ENCODE measurements at places on chromosomes 5 and 9. TPM values are rescaled to one million over a fixed set of nuclear protein-coding genes. Genes with fewer than 3 reads are reported as not detected.
A peak's percentile ranks its signal among the peaks of the same experiment; 100 is the strongest.

The NUDT12 gene
- 14.1 TPM for total RNA-seq

The TAF11L11 gene
- not detected for total RNA-seq

- peaks cover 2% of the 10 kb centered on the region for H3K27me3 ChIP-seq
- H3K36me3 ChIP-seq: no peaks in the 10 kb centered on the region
- no peak for DNase-seq
- H3K27ac ChIP-seq: no peak overlapping the region
- H3K4me3 ChIP-seq: no peak overlapping the region
- H3K4me1 ChIP-seq: no peaks in the 10 kb centered on the region
Observed at GRCh38 chr9:18002718-18003438, 424.0 kb downstream of the SH3GL2 start.

DNA sequence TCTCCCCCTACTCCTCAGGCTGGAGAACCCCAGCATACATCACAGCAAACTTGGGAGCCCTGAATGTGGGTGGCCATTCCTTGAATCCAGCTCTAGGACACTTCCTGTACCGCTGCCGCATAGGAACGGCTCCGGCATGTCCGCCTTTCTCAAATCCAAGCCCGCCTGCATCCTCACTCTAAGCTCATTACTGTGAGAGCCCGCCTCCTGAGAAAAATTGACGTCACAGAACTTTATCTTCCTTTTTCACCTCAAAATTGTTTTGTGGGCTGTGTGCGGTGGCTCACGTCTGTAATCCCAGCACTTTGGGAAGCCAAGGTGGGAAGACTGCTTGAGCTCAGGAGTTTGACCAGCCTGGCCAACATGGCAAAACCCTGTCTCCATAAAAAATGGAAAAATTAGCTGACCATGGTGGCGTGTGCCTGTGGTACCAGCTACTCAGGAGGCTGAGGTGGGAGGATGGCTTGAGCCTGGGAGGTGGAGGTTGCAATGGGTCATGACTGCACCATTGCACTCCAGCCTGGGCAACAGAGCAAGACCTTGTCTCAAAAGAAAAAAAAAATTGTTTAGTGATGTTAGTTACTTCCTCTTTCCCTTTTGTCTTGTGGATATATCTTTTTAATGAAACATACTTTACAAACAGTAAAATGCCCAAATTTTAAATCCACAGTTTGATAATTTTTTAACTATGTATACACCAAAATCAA is 22.8 kb downstream of the RNF44 start:
- H3K27ac ChIP-seq: no peak overlapping the region
- H3K27me3 ChIP-seq: no peaks in the 10 kb centered on the region
- H3K4me1 ChIP-seq: no peaks in the 10 kb centered on the region
- peaks cover 2% of the 10 kb centered on the region for H3K36me3 ChIP-seq

- no peak overlapping the region for H3K4me3 ChIP-seq
- H3K27me3 ChIP-seq: no peaks in the 10 kb centered on the region
- H3K36me3 ChIP-seq: no peaks in the 10 kb centered on the region
- H3K27ac ChIP-seq: no peak overlapping the region
- peaks cover 10% of the 10 kb centered on the region for H3K4me1 ChIP-seq
Observed at GRCh38 chr9:15724016-15724415, 171.2 kb downstream of the CCDC171 start.

GRCh38 chr5:154755361-154756008 is at the start of gene LARP1:
TSS of gene LARP1 (plus strand) at chr5:154755377. CDS start at chr5:154755758, 381 bp downstream.
- no peaks in the 10 kb centered on the region for H3K36me3 ChIP-seq

- H3K27ac ChIP-seq: peak overlapping the region; percentile 87
- H3K27me3 ChIP-seq: peaks cover 8% of the 10 kb centered on the region
- no peaks in the 10 kb centered on the region for H3K36me3 ChIP-seq
- peaks cover 25% of the 10 kb centered on the region for H3K4me1 ChIP-seq
Observed at GRCh38 chr5:1019001-1019905, 10.7 kb downstream of the NKD2 start.

All from mesothelial cell of epicardium (in vitro differentiated cells).